ENCODE measurements at places on chromosomes 16 and 17.

GRCh38 chr16:30379158-30379783, 3.1 kb downstream of the SEPTIN1 start:
- no peak for DNase-seq

DNA sequence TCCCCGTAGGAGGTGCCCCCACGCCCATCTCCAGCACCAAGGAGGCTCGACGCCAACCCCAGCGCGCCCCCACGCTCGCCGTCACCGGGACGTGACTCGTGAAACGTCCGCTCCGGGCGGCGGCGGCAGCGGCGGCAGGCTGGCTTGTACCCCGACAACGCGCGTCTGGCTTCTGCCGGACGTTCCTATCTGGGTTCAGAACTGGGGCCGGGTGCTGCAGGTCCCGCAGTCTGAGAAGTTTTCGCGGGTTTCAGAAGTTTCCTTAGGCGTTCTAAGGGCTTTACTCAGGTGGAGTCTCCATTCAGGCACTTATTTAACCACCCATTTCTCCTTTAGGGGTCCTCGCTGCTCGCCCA, 672 bp upstream of the ALKBH5 start:
- DNase-seq, result peak; percentile 63

DNA sequence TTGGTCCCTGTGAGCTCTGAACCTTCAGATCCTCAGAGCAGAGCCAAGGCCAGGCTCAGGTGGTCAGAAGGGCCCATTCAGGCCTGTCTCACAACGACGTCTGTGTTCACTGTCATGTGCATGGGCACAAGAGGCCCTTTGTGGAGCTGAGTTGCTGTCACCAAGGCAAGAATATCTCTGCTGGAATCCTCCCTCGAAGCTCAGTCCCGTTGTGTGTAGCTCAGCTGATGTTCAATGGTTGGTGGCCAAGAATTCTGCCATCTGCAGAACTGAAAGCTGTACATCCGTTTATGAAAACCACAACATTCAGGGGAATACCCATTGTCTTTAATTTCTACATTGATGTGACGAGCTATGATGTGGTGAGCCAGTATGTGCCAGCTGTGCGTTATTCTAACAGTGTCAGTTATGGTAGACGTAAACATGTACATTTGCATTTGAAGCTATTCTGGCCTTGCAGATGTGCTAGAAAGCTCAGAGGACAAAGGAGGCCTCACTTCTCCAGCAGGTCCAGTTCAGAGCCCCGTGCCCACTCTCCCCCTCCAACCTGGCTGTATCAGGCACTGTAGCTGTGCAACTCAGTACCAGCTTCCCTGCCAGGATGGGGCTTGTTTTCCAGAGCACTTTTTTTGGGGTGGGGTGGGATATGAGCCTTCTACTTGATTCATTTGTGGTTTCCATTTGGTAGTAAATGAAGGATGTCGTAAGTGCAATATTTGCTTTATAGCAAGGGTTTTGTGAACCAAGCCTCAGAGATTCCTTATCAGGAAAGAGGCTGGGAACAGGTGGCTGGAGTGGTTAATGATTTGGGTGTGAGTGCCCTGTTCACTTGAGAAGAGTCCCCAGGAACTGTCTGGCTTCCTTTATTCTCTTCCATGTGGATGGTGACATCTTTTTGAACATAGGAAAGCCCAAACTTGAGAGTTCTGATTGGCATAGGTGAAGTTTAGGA, 56.1 kb downstream of the B9D1 start:
- no peak for DNase-seq

- DNase-seq, result no peak
These were observed 2.6 kb downstream of the GPR179 start for GRCh38 chr17:38341035-38341721.

- DNase-seq, result no peak
These were observed 22.2 kb upstream of the CPSF4L start for GRCh38 chr17:73283841-73284282.

DNA sequence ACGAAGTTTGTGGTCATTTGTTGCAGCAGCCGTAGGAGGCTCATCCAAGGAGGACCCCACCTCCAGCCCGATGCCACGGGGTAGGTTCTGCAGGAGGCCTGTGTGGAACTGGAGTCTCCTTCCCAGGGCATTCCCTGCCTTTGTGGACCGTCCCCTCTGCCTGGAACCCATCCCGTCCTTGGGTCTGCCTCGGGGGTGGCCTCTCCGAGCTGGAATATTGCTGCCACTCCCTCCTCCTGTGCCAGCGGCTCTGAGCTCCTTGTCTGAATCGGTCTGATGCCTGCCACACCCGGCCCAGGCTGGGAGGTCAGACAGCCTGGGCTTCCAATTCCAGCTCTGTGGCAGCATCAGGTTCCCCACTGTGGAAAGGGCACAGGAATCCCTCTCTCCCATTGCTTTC, 18.8 kb downstream of the DOC2B start:
- no peak for DNase-seq

Measured in activated CD4-positive, alpha-beta T cell treated with anti-CD3 and anti-CD28 coated beads, Interleukin-2, amount 50 U/mL, for 24 hours (primary cell).